Activated naive CD8-positive, alpha-beta T cell treated with anti-CD3 and anti-CD28 coated beads, Interleukin-2, amount 10 ng/mL, durations not matched to agents 7 days and 5 days (primary cell): ENCODE measurements at places on chromosomes 2 and 18. TPM values are rescaled to one million over a fixed set of nuclear protein-coding genes. Genes with fewer than 3 reads are reported as not detected.

The SLC9A2 gene
- total RNA-seq = not detected

The TMEM37 gene
- total RNA-seq = not detected

The CXCR1 gene
- total RNA-seq = 0.14 TPM

The FBXO15 gene
- 2.0 TPM for total RNA-seq

- peaks cover 12% of the 10 kb centered on the region for H3K36me3 ChIP-seq
- peaks cover 5% of the 10 kb centered on the region for H3K4me1 ChIP-seq
- no peaks in the 10 kb centered on the region for H3K27me3 ChIP-seq
- DNase-seq = no peak
- no peak overlapping the region for H3K27ac ChIP-seq
Measured at GRCh38 chr2:191650896-191651773, 26.8 kb upstream of the NABP1 start.

GRCh38 chr2:187566712-187567111, 12.5 kb upstream of the TFPI start:
- H3K4me3 ChIP-seq = no peak overlapping the region
- no peak for DNase-seq
- no peaks in the 10 kb centered on the region for H3K36me3 ChIP-seq
- H3K27ac ChIP-seq = no peak overlapping the region
- no peaks in the 10 kb centered on the region for H3K27me3 ChIP-seq
- no peaks in the 10 kb centered on the region for H3K4me1 ChIP-seq

GRCh38 chr2:20972110-20972509, 71.8 kb downstream of the APOB start:
- no peak overlapping the region for H3K27ac ChIP-seq
- H3K4me3 ChIP-seq = no peak overlapping the region
- no peaks in the 10 kb centered on the region for H3K36me3 ChIP-seq
- no peaks in the 10 kb centered on the region for H3K4me1 ChIP-seq

- H3K27me3 ChIP-seq = no peaks in the 10 kb centered on the region
- no peak for DNase-seq
- no peak overlapping the region for H3K27ac ChIP-seq
- no peak overlapping the region for H3K4me3 ChIP-seq
- peaks cover 20% of the 10 kb centered on the region for H3K36me3 ChIP-seq
Measured at GRCh38 chr2:197174539-197175094, 136.0 kb downstream of the ANKRD44 start.

- no peaks in the 10 kb centered on the region for H3K4me1 ChIP-seq
- no peaks in the 10 kb centered on the region for H3K36me3 ChIP-seq
- no peak overlapping the region for H3K27ac ChIP-seq
- no peak overlapping the region for H3K4me3 ChIP-seq
Measured at GRCh38 chr2:47641366-47641765, 141.6 kb upstream of the MSH6 start.

DNA sequence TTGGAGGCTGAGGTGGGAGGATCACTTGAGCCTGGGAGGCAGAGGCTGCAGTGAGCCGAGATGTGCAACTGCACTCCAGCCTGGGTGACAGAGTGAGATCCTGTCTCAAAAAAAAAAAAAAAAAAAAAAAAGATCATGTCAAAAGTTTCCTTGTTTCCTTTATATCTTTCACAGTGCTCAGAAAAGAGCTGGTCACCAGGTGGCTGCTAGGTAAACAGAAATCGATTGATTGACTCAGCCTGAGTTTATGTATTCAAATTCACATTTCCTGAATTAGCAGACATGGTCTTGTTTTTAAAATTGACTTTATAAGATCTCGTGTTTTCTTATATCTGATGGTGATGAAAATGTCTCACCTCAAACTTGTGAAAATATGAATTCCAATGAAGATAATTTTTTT, 261.8 kb upstream of the FANCL start:
- H3K4me3 ChIP-seq = no peak overlapping the region
- no peaks in the 10 kb centered on the region for H3K4me1 ChIP-seq
- peaks cover 3% of the 10 kb centered on the region for H3K27me3 ChIP-seq
- no peak overlapping the region for H3K27ac ChIP-seq

- no peak overlapping the region for H3K4me3 ChIP-seq
- no peaks in the 10 kb centered on the region for H3K36me3 ChIP-seq
- H3K27me3 ChIP-seq = peaks cover 25% of the 10 kb centered on the region
- no peak overlapping the region for H3K27ac ChIP-seq
- DNase-seq = no peak
Measured at GRCh38 chr2:119387381-119388129, 20.8 kb downstream of the DBI start.

DNA sequence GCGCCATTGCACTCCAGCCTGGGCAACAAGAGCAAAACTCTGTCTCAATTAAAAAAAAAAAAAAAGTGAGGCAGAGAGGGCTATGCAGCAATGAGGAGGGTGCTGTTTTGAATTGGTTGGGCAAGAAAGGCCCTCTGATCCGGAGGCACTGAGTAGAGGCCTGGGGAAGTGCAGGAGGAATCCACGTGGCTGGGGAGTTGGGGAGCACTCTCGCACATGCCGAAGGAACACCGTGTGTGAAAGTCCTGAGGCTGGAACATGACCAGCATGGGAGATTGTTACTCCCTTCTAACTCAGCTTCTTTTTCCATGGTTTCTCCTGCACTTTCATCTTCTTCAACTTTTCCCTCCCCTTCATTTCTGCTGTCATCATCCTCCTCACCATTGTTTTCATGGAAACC, 347.9 kb upstream of the HS6ST1 start:
- H3K27me3 ChIP-seq = peaks cover 16% of the 10 kb centered on the region
- H3K27ac ChIP-seq = no peak overlapping the region
- H3K36me3 ChIP-seq = no peaks in the 10 kb centered on the region
- no peak overlapping the region for H3K4me3 ChIP-seq
- DNase-seq = no peak

- no peaks in the 10 kb centered on the region for H3K36me3 ChIP-seq
- no peak overlapping the region for H3K27ac ChIP-seq
- no peak for DNase-seq
- H3K4me3 ChIP-seq = no peak overlapping the region
- peaks cover 8% of the 10 kb centered on the region for H3K4me1 ChIP-seq
Measured at GRCh38 chr2:37827911-37828511, 97.1 kb upstream of the RMDN2 start.
